Osteocyte (in vitro differentiated cells): ENCODE measurements at places on chromosomes 3 and 15. TPM values are rescaled to one million over a fixed set of nuclear protein-coding genes. Genes with fewer than 3 reads are reported as not detected.

DNA sequence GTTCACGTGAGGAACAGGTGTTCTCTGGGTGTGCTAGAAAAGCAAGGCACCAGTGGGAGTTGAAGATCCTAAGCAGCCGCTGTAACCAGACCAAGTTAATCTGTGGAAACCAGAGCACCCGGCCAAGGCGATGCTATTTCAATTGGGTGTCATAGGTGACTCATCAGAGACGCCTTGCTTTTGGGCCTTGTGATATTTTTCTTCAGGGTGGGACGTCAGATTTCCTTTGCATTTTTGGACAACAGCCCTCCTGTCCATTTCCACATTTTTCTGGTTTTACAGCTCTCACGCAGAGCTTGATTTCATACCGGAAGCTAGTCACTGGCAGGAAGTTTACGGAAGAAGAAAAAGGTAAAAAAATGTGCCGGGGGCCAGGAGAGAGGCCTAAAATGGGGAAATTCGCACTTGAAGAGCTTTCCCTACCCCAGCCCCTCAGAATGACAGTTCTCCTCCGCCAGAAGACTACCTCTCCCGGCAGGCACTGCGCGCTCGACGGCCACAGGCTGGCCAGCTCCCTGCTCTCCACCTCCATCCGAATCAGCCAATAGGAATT, 471 bp upstream of the KBTBD8 start:
- H3K4me3 ChIP-seq, result peak overlapping the region; percentile 78
- peaks cover 33% of the 10 kb centered on the region for H3K27me3 ChIP-seq
- peaks cover 9% of the 10 kb centered on the region for H3K4me1 ChIP-seq
- peak overlapping the region; percentile 63 for H3K27ac ChIP-seq
- H3K36me3 ChIP-seq, result no peaks in the 10 kb centered on the region

DNA sequence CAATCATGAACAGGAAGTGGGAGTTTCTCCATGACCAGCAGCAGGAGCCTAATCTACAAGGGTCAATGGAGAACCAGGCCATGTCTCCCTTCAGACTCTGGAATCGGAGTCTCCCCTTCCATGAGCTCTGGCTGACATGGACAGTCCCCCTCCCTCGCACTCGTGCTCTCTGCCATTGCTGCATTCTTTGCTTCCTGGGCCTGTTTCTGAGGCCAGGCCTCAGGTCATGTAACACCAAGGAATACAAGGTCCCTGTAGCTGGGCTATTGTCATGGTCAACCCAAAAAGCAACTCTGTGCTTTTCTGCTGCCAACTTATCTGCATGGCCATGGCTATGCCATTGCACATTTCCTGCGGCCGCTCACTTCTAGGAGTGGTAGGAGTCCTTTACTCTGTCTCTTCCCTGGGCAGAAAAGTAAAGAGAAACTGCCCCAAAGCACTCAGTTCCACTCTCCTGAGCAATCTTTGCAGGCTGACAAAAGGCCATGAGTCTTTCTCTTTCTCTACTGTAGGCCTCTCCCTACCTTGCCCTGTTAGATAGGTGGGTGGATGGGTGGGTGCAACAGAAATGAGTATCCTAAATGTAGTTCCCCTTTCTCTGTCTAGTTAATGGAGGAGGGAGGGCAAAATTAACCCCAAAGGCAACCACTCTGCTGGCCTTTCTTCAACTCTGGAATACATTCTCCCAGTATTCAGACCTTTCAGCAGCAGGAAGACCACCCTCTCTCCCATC, 40.8 kb upstream of the PROK2 start:
- no peaks in the 10 kb centered on the region for H3K4me1 ChIP-seq
- no peak overlapping the region for H3K27ac ChIP-seq
- no peak overlapping the region for H3K4me3 ChIP-seq
- no peaks in the 10 kb centered on the region for H3K36me3 ChIP-seq

GRCh38 chr3:140552403-140552802, 125.5 kb upstream of the TRIM42 start:
- no peak overlapping the region for H3K4me3 ChIP-seq
- no peaks in the 10 kb centered on the region for H3K27me3 ChIP-seq
- H3K36me3 ChIP-seq, result peaks cover 35% of the 10 kb centered on the region
- H3K27ac ChIP-seq, result no peak overlapping the region

- peaks cover 47% of the 10 kb centered on the region for H3K27me3 ChIP-seq
- H3K4me1 ChIP-seq, result no peaks in the 10 kb centered on the region
- H3K36me3 ChIP-seq, result no peaks in the 10 kb centered on the region
- DNase-seq, result no peak
- H3K27ac ChIP-seq, result no peak overlapping the region
Observed at GRCh38 chr3:128456776-128457715, 9.6 kb downstream of the DNAJB8 start.

GRCh38 chr15:72222393-72222792, 8.6 kb downstream of the PKM start:
- H3K27me3 ChIP-seq, result no peaks in the 10 kb centered on the region
- peak overlapping the region; percentile 93 for H3K27ac ChIP-seq
- DNase-seq, result no peak
- H3K4me3 ChIP-seq, result peak overlapping the region; percentile 31
- H3K36me3 ChIP-seq, result peaks cover 28% of the 10 kb centered on the region

The LRRC2 gene
- total RNA-seq, result 1.2 and 1.5 TPM in 2 replicates
